PC-3 (cell line): ENCODE measurements at places on chromosomes 1 and 21.

DNA sequence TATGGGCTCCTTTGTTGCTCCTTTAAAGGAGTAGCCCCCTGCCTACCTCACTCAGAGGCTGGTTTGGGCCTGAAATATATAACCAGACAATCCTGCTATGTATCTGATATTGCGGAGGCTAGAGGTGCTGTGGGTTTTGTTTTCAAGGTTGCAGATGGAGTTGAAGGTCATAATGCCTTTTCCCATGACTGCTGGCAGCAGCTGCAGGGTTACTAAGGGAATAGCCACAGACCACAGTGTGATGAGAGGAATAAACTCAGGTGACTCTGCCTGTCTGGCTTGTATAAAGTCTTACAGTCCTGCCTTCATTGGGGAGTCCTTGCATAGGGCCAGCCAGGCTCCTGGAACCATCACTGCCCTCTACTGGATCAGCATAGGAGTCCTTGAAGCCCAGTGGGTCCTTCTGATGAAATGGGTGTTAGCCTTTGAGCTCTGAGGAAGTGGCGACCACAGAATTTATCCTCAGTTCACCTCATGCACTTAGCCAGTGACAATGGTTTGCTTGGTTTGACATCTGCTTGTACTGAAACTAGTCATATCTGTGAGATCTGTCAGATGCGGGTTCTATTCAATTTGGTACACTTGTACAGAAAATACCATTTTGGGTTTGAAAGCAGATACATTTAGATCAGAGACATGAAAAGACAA is 174.4 kb upstream of the HMCN1 start:
- H3K36me3 ChIP-seq = no peaks in the 10 kb centered on the region
- H3K27me3 ChIP-seq = no peaks in the 10 kb centered on the region
- H3K4me3 ChIP-seq = no peak overlapping the region
- H3K27ac ChIP-seq = no peak overlapping the region
- H3K4me1 ChIP-seq = peaks cover 19% of the 10 kb centered on the region

- no peaks in the 10 kb centered on the region for H3K36me3 ChIP-seq
- no peak overlapping the region for H3K27ac ChIP-seq
- no peak for DNase-seq
- no peaks in the 10 kb centered on the region for H3K4me1 ChIP-seq
- H3K4me3 ChIP-seq = no peak overlapping the region
Measured at GRCh38 chr1:222034790-222035189, 292.9 kb upstream of the DUSP10 start.

DNA sequence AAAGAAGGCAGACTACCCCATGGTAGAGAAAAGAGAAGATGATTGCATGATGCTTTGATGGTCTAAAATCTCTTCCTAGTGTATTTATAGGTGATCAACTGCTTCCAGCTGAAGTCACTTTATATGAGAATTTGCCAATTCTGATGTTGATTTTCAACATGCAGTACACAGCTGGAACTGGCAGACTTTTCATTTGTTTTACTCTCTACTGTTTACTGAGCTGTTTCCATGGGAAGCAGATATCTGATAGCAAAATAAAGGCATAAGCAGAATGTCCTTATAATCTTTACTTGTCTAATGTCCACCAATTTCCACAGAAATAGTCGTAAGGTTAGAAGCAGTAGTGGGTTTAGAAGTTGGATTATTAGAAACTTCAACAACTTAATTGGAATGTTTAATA is 74.9 kb downstream of the SYDE2 start:
- H3K27ac ChIP-seq = no peak overlapping the region
- H3K4me1 ChIP-seq = no peaks in the 10 kb centered on the region
- H3K4me3 ChIP-seq = no peak overlapping the region
- no peaks in the 10 kb centered on the region for H3K27me3 ChIP-seq
- H3K36me3 ChIP-seq = no peaks in the 10 kb centered on the region

DNA sequence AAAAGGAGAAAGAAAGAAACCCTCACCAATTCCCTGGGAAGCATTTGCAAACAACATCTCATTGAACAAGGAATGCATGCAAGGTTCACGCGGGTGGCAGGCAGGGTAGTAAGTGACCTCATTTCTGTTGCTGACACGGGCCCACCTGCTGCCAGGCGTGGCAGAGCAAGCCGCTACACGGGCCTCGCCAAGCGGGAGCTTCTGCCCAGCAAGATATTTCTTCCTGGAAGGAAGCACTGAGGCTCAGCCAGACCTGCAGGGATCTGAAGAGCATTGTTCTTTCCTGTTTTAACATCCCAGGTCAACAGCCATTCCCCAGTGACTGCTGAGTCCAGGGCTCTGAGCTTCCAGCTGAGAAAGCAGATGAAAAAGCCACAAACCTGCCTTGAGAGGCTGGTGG is 91.9 kb upstream of the IGSF21 start:
- no peaks in the 10 kb centered on the region for H3K4me1 ChIP-seq
- peaks cover 47% of the 10 kb centered on the region for H3K27me3 ChIP-seq
- H3K4me3 ChIP-seq = no peak overlapping the region
- H3K27ac ChIP-seq = no peak overlapping the region
- no peak for DNase-seq
- no peaks in the 10 kb centered on the region for H3K36me3 ChIP-seq
